ENCODE measurements at places on chromosomes 16 and 17.

DNA sequence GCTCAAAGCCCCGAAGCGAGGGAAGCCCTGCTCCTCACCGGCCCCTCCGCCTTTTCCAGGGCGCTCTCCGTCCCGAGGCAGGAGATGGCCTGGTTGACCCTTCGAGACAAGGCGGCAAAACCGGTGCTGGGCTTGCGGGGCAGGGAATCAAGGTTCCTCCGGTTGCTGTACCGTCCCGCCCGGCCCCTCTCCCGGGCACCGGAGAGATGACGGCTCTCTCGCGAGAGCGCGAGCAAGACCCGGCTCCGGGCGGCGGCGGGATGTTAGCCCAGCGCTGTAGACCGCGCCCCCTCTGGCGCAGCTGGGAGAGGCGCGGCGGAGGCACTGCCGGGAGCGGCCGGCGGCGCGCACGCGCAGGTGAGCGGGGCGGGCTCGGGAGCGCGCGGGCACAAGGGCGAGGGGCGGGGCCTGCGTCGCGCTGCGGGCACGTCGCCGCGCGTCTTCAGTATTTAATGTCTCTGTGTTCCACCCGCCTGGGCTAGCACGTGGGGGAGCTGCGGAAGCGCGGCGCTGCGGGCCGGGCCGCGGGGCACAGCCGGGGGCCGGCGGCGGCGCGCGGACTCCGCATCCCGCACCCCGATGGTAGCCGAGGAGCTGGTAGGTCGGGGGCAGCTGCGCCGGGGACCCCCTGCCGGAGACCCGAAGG lies at the start of gene AKAP1:
TSS of gene AKAP1 (plus strand) at position 445 of the 646 bp plus-strand sequence. CDS start 20,219 bp downstream, outside the sequence.
- DNase-seq = peak; percentile 76

- no peak for DNase-seq
Measured at GRCh38 chr16:25073854-25074253, 37.7 kb upstream of the LCMT1 start.

DNA sequence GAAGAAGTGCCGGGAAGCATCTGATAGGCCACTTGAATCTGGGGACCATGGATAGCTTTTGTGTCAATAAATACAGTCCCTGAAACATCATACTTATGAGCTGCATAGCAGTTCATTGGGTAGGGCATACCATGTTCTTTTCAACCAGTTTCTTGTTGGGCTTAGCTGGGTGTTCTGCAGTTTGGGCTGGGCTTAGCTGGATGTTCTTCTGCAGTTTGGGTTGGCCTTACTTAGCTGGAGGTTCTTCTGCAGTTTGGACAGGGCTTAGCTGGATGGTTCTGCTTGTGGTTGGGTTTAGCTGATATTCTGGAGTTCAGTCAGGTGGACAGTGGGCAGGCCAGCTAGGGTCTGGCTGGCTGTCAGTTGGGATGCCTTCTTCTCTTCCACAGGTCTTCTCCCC lies 52.1 kb downstream of the LCMT1 start:
- no peak for DNase-seq

GRCh38 chr16:56102183-56102686 lies 89.1 kb upstream of the GNAO1 start:
- no peak for DNase-seq

- no peak for DNase-seq
Measured at GRCh38 chr16:50445621-50446555, 77.1 kb upstream of the BRD7 start.

- no peak for DNase-seq
Measured at GRCh38 chr16:77853161-77853560, 64.8 kb downstream of the VAT1L start.

GRCh38 chr16:65875381-65876055 lies 491.0 kb upstream of the CDH5 start:
- DNase-seq = peak; percentile 48

DNA sequence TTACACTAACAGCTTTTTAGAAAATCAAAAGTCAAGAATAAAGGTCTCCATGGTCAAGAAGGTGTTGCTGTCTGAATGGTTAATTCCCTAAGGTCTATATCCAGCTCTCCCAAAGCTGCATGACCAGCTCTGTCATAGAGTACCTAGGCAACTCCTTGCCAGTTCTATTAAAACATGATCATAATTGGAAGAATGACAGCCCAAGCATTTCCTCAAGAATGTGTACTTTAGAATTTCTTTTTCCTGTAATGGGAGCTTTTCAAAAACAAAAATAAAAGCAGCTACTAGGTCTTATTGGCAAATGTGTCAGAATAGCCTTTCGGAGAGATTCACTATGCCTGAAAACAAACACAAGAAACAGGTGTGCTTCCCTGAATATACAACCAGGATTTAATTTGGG lies 7.9 kb downstream of the SPOP start:
- no peak for DNase-seq
